Umbilical cord (tissue), 2 donors: ENCODE measurements at places on chromosomes 7 and 10.

- DNase-seq: no peak
Measured at GRCh38 chr10:71214641-71215559, 2.5 kb downstream of the UNC5B start.

GRCh38 chr7:152866125-152866524 is 106.6 kb downstream of the ACTR3B start:
- DNase-seq: no peak

DNA sequence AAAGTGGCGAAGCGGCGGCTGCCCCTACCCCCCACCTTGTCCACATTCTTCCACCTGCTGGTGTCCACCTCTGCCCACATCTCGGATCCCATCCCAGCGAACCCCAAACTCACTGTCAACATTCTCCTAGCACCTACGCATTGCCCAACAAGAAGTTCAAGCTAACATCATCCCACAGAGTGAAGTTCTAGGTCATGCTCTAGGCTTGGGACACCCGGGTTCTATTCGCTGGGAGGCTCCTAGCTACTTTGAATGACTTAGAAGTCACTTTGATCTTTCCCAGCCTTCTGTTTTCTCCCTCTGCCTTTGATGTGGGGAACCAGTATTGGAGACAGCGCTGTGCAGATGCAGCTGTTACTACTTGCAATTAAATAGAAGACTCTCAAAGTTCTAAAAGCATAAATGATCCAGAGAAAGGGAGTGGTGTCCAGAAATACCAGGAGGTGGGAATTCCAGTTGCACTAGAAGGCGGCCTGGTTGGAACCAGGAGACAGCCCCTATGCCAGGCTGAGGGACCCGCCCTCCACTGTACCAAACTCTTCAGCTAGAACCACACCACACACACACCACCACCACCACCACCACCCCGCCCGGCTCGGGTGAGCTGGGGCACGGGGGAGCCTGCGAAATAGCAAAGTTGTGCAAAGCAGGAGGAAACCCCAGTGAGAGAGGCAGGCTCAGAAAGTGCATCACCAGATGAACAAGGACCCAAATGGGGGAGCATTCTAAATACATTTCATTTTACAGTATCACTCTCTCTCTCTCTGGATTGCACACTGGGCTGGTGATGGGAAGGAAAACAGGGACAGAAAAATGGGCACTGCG is 5.5 kb upstream of the VGF start:
- DNase-seq: no peak

GRCh38 chr10:120513307-120513796 is 56.3 kb downstream of the PLPP4 start:
- DNase-seq: no peak

DNA sequence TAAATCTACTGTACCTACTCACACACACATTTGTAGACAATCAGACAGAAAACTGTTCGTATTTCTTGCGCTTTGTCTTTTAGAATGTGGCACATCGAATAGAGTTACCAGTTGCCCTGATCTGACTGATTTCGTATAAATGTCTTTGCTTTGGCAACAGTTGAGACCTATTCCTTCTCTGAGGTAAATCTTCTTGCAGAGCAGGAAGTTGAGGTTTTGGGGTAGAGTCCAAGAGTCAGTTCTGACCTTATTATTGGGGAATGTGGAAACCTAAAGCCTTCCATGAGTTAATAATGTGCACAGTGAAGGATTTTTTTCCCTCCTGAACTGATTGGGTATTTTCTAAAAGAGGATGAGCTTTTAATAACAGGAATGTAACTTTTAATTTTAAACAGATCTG is 135.3 kb downstream of the KIAA1217 start:
- peak; percentile 81 for DNase-seq

DNA sequence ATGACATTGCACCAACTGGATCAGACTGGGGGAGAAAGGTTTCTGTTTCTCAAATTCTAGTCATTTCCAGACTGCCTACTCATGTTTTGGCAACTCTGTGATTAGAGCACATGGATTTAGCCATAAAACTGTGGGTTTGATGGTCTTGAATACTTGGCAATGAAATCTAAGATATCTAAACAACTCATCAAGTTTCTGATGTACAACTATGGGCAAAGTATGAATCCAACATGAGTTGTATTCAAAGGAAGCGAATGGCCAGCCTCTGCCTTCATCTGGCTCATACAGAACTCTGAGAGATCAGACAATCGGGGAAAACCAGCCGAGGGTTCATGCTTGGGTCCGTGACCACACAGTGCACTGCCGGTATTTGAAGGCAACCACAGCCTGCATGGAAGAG is 144.3 kb downstream of the ADAM12 start:
- DNase-seq: peak; percentile 75

GRCh38 chr7:94146408-94146807 is 142.3 kb upstream of the BET1 start:
- no peak for DNase-seq

- no peak for DNase-seq
Measured at GRCh38 chr7:142901426-142902259, 16.1 kb upstream of the TRPV6 start.

- peak; percentile 66 for DNase-seq
Measured at GRCh38 chr7:30804078-30804661, 33.0 kb downstream of the MINDY4 start.
